ENCODE measurements at places on chromosomes 2 and 18. TPM values are rescaled to one million over a fixed set of nuclear protein-coding genes. Genes with fewer than 3 reads are reported as not detected.

Gene SESTD1
- total RNA-seq, result 27.2 TPM

Gene CTDSP1
- total RNA-seq, result 66.9 TPM

Gene GREB1
- 2.6 TPM for total RNA-seq

Gene GALR1
- total RNA-seq, result not detected

Gene CROCC2
- total RNA-seq, result not detected

Gene FAM124B
- not detected for total RNA-seq

Gene FMNL2
- 26.6 TPM for total RNA-seq

Gene TUBA3D
- total RNA-seq, result 5.1 TPM

Gene LRRFIP1
- 85.7 TPM for total RNA-seq

Gene CAPN14
- 0.05 TPM for total RNA-seq

Gene CENPA
- total RNA-seq, result 52.2 TPM

Gene CAVIN2
- total RNA-seq, result 72.9 TPM

Gene RGPD4
- total RNA-seq, result 0.06 TPM

Gene MTX2
- total RNA-seq, result 41.9 TPM

Gene RSAD2
- 0.15 TPM for total RNA-seq

Gene ACADL
- total RNA-seq, result 0.14 TPM

Gene RAB6C
- not detected for total RNA-seq

Gene PROC
- total RNA-seq, result 4.6 TPM

Gene TWIST2
- total RNA-seq, result 8.2 TPM

Gene TBR1
- 0.07 TPM for total RNA-seq

Gene CPLX4
- total RNA-seq, result not detected

Gene STPG4
- total RNA-seq, result not detected

Gene DUSP19
- total RNA-seq, result 0.34 TPM

Gene ARHGAP25
- total RNA-seq, result 0.18 TPM

Gene NRP2
- total RNA-seq, result 134 TPM

Gene BMP10
- not detected for total RNA-seq

Gene VSNL1
- not detected for total RNA-seq

Gene GKN1
- 0.94 TPM for total RNA-seq

Gene CCDC148
- total RNA-seq, result 0.45 TPM

Gene CRYGC
- not detected for total RNA-seq

Gene FOXI3
- 0.05 TPM for total RNA-seq

Gene TTC39C
- total RNA-seq, result 21.6 TPM

Gene FAM110C
- total RNA-seq, result 0.21 TPM

Gene ZC3H8
- 13.4 TPM for total RNA-seq

Gene IL36G
- total RNA-seq, result not detected

Gene MROH2A
- total RNA-seq, result 0.12 TPM

Gene ZNF892
- total RNA-seq, result 0.91 TPM

Gene REG1B
- total RNA-seq, result not detected

Gene TSPYL6
- not detected for total RNA-seq

Gene LHCGR
- not detected for total RNA-seq

Gene DLX2
- total RNA-seq, result 0.66 TPM

Gene SRD5A2
- total RNA-seq, result 0.06 TPM
